Heart left ventricle (tissue), 16 donors: ENCODE measurements at places on chromosomes 3 and 15.
A peak's percentile ranks its signal among the peaks of the same experiment; 100 is the strongest.

DNA sequence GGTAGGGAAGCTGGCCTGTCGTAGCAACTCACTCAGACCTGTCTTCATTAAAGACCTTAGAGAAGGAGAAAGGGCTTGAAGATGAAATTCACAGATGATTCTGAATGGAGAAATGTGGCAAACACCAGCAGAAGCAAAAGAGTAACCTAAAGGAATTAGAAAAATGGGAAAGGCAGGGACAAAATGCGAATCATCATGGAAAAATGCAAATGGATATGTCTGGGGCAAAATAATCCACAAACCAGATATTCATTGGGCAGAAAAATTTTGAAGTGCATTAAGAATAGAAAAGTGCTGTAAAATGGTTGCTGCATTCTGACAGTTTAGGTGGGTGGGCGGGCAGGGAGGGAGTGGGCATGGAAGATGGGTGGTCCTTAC, 156.9 kb upstream of the RASGRP1 start:
- DNase-seq, result no peak

- no peak for DNase-seq
Observed at GRCh38 chr3:26589678-26590077, 32.9 kb upstream of the LRRC3B start.

DNA sequence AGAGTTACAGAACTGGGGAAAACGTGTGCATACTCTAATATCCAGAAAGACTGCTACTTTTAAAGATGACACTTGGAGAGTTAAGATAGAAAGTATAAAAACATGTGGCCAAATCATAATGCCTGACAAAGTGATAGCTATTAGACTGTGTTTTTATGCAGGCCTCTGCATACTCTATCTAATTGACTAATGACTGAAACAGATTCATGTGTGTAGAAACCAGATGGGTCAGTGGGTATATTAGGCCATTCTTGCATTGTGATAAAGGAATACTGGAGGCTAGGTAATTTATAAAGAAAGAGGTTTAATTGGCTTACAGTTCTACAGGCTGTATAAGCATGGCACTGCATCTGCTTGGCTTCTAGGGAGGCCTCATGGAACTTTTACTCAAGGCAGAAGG, 71.5 kb downstream of the PPM1L start:
- no peak for DNase-seq

DNA sequence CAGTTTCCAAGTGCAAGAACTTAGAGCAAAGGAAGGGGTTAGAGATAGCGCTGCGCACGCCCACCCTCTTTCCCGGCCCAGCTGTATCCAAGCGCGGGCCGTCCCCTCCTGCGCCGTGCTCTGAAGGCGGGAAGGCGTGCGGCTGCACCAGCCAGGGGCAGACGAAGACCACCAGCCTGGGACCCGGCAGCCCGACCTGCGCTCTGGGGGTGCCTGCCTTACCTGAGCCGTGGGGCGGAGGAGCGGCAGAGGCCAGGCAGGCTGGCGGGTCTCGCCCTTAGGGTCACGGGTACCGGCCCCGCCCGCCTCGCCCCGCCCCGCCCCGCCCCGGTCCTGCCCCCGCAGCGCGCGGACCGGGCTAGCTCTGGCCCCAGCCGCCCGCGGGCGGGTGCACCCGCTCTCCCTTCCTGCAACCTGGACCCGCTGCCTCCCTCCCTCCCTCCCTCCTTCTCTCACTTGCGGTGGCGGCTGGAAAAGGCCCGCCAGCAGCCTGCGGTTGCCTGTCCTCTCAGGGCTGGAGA, at the start of gene WDR72:
Gene WDR72 (minus strand): TSS at position 253 of the 521 bp plus-strand sequence. CDS start 26,514 bp downstream, outside the sequence.
- DNase-seq, result no peak

GRCh38 chr15:42107473-42107872, 13.1 kb upstream of the PLA2G4D start:
- DNase-seq, result no peak

GRCh38 chr3:103992469-103992868, 1374.2 kb upstream of the ALCAM start:
- DNase-seq, result no peak

GRCh38 chr3:128735884-128736283, 9.9 kb downstream of the RAB7A start:
- no peak for DNase-seq

- no peak for DNase-seq
Observed at GRCh38 chr3:12588039-12589009, 31.4 kb downstream of the MKRN2 start.

DNA sequence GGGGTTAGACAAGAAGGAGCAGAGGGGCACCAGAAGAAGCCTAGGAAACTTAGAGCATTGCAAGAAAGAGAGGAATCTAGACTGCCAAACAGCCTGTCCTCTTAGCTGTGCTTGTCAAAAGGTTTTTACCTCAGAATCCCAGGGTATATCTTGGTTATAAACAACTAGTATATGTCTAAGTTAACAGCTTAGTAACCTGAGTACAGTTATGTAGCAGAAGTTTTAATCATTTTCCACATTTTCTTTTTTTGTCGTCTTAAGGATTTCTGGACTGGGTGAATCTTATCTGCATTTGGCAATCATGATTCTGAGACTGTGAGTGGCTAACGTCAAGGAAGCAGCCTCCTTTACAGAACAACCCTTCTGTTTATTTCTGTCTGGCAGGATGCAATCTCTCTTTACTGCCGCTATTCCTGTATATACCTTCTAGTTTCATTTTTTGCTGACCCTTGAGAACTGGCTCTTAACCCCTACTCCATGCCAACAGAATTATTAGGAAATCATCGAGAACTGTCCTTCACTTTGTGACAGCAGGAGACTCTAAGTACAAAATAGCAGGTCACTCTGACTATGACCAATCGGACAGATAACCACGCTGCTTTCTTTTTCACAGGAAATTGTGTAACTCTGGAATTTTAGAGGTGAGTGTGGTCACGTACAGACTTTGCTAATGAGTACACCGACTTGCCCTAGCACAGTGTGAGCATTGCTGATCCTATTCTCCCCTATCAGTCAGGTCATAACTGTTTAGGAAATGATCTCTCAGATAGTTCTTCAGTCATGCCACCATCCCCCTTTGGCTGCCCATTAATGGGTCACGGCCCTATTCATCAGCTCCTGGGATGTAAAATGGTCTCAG, 3.3 kb upstream of the CP start:
- DNase-seq, result no peak

- DNase-seq, result no peak
Observed at GRCh38 chr3:189836795-189837194, 205.6 kb downstream of the TP63 start.

GRCh38 chr3:154464440-154465190, 34.6 kb upstream of the GPR149 start:
- DNase-seq, result no peak

DNA sequence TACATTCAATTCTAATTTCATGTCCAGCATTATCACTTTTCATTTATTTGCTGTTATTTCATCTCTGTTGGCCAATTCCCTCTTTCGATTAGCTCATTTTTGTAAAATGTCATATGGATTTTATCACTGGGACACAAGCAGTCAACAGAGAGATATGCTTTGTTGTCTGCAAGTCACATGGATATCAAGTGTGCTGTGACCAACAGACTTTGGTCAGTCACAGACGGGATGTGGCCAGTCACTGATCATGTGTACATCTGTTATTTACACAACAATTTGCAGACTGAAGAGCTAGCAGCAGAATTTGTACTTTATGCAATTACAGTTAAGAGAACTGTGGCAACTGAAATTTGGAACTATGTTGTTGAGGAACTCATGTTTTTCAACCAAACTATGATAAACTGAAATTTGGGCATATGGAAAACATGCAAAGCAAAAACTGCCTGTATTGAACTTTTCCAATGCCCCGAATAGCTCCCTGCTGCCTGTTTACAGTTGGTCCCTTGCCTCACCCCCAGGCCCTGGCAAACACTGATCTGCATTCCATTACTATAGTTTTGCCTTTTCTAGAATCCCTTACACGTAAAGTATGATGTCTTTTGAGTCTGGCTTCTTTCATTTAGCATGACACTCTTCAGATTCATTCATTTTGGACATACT, 104.4 kb downstream of the RPL22L1 start:
- DNase-seq, result no peak

DNA sequence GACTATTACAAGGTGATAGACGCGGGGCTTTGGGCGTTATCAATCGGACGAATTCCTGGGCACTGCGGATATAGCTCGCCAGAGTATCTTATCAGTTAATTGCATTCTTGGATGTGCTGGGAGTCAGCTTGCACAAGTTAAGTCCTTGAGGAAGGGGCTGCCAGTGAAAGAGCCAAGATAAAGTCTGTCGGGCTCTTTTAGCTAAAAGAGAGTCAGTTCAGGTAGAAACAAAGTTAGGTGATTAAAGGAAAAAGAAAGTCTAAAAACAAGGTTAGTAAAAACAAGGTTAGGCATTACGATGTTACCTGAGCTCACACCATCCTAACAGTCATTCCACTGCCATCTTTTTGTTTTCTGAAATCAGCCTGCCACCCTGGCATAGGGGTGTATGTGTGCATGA, 6.1 kb upstream of the MCF2L2 start:
- DNase-seq, result no peak

DNA sequence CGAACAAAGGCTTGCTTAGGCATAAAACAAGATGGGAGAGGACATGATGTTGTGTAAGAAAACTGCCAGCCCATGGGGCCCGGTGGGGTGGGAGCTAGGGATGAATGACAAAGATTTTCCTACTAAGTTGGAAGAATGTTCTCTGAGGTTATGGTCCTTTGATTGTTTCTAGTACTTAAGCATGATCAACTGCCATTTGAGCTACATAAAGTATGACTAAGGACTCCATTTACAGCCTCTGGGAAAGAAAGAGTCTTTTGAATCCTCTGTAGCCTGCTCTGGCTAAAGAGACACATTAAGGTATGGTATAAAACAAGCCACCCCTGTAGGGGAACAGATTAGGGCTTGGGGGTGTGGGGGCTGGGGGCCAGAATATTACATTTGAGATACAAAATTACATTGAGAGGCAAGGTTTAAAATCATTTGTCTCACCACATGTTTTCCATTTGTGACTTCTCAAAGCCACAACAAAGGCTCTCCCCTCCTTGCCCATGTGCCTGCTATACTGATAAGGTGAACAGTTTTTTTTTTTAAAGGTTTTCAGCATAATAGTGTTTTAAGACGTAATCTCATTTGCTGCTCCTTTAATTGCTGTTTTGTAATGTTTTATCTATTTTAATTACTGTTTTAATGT, 323.4 kb downstream of the CHST2 start:
- DNase-seq, result no peak

DNA sequence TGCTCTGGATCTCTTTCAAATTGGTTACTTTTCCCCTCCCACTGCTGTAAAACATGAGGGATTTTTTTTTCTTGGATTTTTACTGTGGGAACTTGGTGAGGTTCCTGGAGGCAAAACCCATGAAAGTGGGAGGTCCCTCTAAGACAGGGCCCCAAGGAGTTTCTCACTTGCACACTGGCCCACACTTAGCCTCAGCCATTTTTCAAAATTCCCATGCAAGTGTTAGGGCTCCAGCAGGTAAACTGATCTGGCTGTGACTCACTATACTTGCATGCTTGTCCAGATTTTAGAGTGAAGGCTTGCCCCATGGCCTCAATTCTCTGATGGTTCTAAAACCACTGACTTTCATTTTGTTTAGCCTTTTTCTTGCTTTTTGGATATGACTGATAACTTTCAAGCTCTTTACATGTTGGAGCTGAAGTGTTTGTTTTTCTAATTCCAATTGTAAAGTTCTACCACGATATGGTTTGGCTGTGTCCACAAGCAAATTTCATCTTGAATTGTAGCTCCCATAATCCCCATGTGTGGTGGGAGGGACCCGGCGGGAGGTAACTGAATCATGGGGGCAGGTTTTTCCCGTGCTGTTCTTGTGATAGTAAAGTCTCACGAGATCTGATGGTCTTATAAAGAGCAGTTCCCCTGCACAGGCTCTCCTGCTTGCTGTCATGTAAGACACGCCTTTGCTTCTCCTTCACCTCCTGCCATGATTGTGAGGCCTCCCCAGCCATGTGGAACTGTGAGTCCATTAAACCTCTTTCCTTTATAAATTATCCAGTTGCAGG, 37.7 kb downstream of the MCCC1 start:
- no peak for DNase-seq

DNA sequence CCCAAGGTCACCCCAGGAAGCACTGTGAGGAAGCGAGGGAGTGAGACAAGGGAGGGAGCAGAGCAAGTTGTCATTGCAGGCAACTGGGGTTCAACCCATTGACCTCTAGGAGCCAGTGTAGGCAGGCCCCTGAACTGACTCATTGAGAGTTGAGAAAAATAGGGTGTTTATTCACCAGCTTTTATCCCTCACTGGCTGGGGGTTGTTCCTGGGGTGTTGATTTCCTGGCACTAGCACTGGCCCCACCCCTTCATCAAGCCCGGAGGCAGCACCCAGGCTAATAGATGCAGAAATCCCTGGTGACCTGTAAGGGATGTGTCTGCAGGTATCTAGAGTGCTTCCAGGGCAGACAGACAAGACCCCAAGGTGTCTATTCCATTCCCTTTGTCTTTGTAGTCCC, 183.9 kb downstream of the ARRDC4 start:
- no peak for DNase-seq

DNA sequence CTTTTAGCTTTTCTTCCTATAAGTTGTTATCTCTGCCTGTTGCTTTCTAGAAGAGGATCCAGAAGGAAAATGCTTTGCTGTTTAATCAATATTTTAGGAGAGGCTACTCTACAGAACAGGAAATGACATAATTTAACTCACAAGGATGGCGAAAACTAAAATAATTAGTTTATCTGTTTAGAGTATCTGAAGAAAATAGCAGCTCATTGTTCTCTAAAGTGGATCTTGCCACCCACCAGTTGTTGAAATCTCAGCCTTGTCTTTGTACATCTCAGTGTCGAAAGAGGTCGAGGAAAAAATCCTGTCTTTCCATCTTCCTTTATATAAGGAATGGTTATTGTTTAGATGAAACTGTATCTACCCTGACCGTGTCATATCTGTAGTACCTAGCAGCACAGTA, 126.6 kb downstream of the ZNF609 start:
- DNase-seq, result no peak

GRCh38 chr3:72932416-72932815, 44.6 kb downstream of the GXYLT2 start:
- DNase-seq, result no peak

DNA sequence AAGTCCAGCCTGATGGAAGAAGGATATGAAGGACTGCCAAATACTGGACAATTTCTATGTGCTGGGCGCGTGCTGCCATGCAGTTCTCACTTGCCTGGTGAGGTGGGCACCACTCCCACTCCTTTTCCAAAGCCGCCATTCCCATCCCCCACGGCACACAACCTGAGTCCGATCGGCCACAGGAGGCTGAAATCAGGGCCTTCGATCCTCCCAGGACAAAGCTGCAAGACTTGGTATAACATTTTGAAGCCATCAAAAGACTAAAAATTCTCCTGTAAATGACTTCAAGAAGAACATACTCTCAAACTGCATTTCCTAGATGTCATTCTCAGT, 3.1 kb upstream of the MAP6D1 start:
- no peak for DNase-seq

- DNase-seq, result no peak
Observed at GRCh38 chr15:35194296-35194695, 109.2 kb upstream of the NANOGP8 start.

DNA sequence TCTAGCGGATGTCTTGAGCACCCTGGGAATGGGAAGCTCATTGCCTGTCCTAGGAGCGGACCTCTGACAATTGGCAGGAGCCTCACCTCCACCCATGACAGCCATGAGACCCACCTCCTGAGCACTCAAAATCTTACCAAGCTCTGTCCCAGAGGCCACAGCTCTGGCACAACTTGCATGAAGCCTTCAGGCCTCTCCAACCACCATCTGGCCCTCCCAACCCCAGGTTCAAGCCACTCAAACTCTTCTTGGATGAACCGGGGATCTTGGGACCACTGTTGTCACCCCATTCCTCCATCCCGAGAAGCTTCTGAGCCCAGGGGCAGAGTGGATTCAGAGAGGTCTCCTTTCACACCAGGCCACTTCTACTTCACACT, 1.5 kb downstream of the VIPR1 start:
- peak; percentile 8 for DNase-seq
